H4 (cell line): ENCODE measurements at places on chromosomes 4 and X. TPM values are rescaled to one million over a fixed set of nuclear protein-coding genes. Genes with fewer than 3 reads are reported as not detected.

DNA sequence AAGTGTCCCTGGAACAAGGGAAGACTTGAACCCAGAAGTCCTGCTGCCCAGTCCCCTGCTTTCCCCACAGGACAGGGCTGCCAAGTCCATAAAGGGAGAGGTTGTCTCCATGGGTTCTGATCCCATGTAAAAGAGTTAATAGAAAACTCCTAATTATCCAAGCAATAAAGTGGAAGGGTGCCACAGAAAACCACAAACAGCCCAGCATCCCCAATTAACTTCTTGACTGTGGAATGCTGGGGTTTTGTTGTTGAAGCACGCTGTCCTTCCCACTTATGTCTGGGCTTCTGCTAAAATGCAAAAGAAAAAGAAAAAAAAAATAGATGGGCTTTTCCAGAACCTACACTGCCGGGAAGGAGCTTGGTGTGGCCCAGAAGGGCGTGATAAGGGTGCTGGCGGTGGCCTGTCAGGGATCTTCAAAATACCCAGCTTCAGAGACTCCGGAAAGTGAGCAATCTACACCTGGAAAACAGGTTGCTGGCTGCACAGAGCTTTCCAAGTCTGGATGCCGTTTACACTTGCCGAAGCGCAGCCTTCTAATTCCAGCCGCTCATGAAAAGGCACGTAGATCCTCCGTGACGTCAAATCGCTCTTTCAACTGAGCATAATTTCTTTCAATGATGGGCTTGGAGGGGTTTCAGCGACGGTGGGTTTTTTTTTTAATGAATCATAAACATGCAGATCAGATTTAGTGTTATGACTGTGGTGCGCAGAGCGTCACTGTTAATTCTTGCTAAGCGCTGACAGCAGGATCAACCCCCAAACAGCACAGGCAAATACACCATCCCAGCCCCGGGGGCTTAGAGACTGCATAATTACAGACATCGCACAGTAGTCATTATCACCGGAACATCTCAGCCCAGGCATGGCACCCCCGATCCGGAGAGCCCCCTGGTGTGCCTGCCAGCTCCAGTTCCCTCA, 197.6 kb downstream of the BCOR start:
- no peak for DNase-seq

GRCh38 chr4:156763511-156763910, 208.1 kb downstream of the PDGFC start:
- no peak for DNase-seq

GRCh38 chr4:40586729-40587128, 42.9 kb downstream of the RBM47 start:
- no peak for DNase-seq

- DNase-seq: peak; percentile 37
Observed at GRCh38 chr4:125104616-125105015, 210.1 kb upstream of the FAT4 start.

- DNase-seq: no peak
Observed at GRCh38 chrX:34893741-34894140, 48.9 kb upstream of the FAM47B start.

- no peak for DNase-seq
Observed at GRCh38 chr4:188867796-188868195, 728.6 kb downstream of the TRIML1 start.

DNA sequence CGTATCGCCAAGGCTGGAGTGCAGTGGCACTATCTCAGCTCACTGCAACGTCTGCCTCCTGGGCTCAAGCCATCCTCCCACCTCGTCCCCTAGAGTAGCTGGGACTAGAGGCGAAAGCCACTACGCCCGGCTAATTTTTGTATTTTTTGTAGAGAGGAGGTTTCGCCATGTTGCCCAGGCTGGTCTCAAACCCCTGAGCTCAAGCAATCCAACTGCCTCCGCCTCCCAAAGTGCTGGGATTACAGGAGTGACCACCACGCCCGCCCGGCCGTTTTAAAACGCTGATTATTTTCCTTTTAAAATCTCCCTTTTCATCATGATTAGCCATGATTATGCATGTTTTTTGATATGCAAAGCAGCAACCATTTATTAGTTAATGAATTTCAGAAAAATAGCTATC, 2.2 kb downstream of the N4BP2 start:
- DNase-seq: no peak

DNA sequence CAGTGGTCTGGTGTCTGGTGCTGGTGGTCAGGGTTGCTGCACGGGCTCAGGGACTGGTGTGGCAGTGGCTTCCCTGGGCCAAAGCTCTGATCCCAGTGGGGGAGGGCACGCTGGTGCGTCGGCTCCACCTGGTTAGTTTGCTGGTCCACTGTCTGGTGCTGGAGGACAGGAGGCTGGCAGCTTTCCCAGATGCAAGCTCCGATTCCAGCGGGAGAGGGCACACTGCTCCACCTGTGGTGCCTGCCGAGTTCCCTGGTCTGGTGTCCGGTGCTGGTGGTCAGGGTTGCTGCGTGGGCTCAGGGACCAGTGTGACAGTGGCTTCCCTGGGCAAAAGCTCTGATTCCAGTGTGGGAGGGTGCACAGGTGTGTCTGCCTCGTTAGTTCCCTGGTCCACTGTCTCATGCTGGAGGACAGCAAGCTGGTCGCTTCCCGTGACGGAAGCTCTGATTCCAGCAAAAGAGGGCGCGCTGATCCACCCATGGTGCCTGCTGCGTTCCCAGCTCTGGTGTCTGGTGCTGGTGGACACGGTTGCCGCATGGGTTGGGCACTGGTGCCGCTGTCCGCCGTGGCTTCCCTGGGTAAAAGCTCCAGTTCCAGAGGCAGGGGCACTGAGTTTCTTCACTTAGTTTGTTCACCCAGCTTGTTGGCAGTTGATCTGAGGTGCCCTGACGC, 5.8 kb downstream of the VMA21 start:
- DNase-seq: no peak

GRCh38 chr4:155891058-155891457, 12.4 kb upstream of the TDO2 start:
- no peak for DNase-seq

GRCh38 chrX:21132686-21133393, 241.4 kb upstream of the CNKSR2 start:
- DNase-seq: no peak

DNA sequence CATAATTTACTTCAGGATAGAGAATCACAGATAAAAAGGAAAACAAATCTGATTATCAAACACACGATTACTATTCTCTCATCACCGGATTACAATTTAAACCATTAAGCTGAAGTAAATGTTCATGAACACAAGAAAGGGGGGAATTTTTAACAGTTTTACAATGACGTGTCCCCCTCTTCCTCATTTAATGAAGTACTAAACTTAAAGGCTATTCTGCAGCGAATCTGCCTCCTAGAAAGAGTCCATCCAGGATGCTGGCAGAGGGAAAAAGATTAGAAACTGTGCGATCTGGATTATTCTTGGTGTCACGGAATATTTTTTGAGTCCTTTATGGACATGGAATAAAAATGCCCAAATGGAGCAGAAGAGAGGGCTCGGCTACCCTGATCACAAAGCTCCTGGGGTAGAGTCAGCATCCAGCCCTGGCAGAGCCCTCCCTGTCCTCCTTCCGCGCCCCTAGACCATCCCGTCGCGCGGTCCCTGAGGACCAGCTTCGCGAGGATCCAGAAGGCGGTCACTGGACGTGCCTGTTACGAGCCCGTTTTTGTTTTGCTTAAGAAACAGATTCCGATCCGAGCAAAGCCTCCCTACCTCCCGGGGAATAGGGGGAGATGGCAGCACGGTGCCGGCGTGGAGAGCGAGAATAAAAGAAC, 1.2 kb downstream of the ELF2 start:
- DNase-seq: peak; percentile 38

GRCh38 chrX:39238006-39238405, 436.7 kb downstream of the MID1IP1 start:
- DNase-seq: no peak

GRCh38 chr4:98604723-98605122, 53.7 kb downstream of the TSPAN5 start:
- no peak for DNase-seq

GRCh38 chr4:78602334-78602733, 50.8 kb downstream of the ANXA3 start:
- peak; percentile 19 for DNase-seq

GRCh38 chr4:78651250-78651860, 99.8 kb downstream of the ANXA3 start:
- DNase-seq: no peak

DNA sequence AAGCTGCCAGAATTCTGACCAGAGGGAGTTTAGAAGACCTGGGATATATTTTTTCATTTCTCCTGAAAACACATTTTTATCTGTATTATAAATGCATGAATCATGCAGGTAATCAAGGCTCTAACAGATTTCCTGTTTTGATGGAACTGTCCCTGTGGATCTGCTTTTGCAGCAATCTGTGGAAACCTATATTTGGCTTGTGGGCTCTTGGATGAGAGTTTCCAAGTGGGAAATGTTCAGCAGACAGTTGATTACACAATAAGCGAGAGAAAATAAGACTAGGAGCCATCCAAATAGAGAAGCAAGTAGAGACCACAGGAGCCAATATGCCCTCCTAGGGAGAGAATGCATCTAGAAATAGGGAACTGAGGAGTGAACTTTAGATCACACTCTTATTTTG, 105.0 kb downstream of the NDST3 start:
- no peak for DNase-seq

DNA sequence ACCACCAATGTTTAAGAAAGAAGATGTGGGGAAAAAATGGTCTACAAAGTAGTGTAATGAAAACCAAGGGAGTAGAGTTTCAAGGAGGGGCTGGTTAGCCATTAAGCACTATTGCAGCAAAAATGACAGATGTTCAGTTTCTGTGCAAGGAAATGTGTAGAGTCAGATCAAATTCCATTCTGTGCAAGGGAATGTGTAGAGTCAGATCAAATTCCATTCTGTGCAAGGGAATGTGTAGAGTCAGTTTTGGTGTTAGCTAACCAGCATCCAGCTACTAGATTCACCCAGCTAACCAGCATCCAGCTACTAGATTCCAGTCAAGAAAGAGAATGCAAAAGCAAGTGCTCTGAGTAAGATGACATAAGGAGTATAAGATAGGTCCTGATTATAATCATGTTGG, 208.8 kb downstream of the COX18 start:
- no peak for DNase-seq

GRCh38 chrX:123339221-123339905, 155.3 kb downstream of the GRIA3 start:
- DNase-seq: peak; percentile 3

- no peak for DNase-seq
Observed at GRCh38 chrX:39817754-39818470, 279.8 kb downstream of the BCOR start.

- DNase-seq: no peak
Observed at GRCh38 chrX:38940547-38940946, 139.3 kb downstream of the MID1IP1 start.

DNA sequence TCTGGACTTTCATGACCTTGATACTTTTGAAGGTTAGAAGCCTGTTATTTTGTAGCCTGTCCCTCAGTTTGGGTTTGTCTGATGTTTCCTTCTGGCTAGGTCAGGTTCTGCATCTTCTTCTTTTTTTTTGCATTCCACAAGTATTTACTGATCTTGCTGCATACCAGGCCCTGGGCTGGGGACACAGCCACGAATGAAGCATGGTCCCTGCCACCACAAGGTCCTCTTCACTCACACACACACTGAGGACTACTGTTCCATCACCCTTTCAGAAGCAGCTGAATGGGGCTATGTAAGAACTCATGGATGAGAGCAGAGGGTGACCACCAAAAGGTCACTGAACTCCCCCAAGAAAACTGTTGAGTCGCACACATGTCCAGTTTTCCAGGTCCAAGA, 39.2 kb downstream of the USP11 start:
- DNase-seq: no peak

DNA sequence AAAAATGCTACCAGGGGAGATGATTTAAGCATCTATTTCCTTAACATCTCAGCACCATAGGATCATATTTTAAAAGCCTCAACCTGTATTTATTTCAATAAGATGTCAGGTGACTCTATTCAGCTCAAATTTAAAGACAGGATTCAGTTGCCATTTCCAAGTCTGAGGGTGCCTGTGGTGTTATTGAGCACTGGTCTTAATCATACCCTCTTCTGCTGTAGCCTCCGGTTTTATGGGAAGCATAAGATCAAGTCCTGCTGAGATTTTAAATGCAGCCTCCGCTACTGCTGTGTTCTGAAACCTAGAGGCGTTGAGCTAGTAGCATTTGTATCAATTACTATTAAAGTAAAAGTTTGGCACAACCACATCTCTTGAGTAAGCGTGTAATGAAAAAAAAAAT, 185.7 kb upstream of the NWD2 start:
- DNase-seq: no peak

GRCh38 chr4:76011018-76011670, 3.8 kb upstream of the CXCL9 start:
- DNase-seq: no peak

GRCh38 chr4:83276299-83277040, 8.1 kb downstream of the COQ2 start:
- no peak for DNase-seq

DNA sequence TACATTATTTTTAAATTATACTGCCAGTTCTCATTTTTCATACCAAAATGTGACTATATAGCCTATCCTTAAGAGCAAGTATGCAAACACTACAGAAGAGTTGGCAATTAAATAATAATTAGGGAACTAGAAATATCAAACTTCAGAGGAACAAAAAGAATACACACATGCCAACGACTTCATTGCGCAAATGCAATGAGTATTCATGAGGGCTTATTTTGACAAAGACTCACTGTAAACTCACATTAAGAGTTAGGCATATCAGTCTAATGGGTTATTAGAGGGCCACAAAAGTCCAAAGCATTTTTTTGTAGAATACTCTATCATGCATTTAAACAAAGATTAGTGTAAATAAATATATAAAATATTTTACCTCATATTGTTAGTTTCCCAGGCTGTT, 31.6 kb downstream of the SLC10A7 start:
- DNase-seq: no peak

- DNase-seq: no peak
Observed at GRCh38 chr4:173797296-173797695, 267.3 kb upstream of the HAND2 start.

- DNase-seq: no peak
Observed at GRCh38 chr4:142637614-142638013, 208.5 kb downstream of the INPP4B start.

GRCh38 chrX:24231131-24231540, 81.6 kb downstream of the ZFX start:
- peak; percentile 81 for DNase-seq

DNA sequence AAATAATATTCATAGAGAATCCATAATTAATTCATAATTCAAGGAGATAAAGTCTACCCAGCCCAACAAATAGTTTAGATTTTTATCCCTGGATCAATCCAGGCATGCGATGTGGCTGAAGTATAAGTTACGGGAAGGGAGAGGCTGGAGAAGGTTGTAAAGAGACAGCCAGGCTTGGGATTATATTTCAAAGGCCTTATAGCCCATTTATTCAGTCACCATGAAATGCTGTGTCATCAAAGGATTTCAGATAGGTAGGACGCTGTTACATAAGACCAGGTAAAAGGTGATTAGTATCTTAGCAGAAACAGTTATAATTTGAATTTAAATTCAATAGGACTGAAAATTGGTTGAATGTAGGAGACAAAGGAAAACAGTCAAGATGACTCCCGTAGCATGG, 73.0 kb upstream of the NFKB1 start:
- DNase-seq: no peak

The HDAC8 gene
- total RNA-seq: 42.8 and 59.8 TPM in 2 replicates

The USP26 gene
- not detected in 2 replicates for total RNA-seq

The NLGN3 gene
- 0.25 and 0.31 TPM in 2 replicates for total RNA-seq

The CLCN4 gene
- 6.9 TPM in 2 replicates for total RNA-seq

The LAMP2 gene
- total RNA-seq: 135 and 214 TPM in 2 replicates

The RASGEF1B gene
- 0.25 and 1.1 TPM in 2 replicates for total RNA-seq

The CFAP299 gene
- total RNA-seq: 0.21 TPM in 1 of 2 replicates, not detected in the other

The F8A2 gene
- not detected in 2 replicates for total RNA-seq

The PPP1R3F gene
- 8.2 and 10.5 TPM in 2 replicates for total RNA-seq

The VSIG1 gene
- total RNA-seq: 0.02 TPM in 1 of 2 replicates, not detected in the other

The PRDM8 gene
- total RNA-seq: 0.12 TPM in 2 replicates

The HDAC6 gene
- total RNA-seq: 18.7 and 25.2 TPM in 2 replicates

The CA5B gene
- 4.5 and 6.0 TPM in 2 replicates for total RNA-seq
